ENCODE measurements at places on chromosomes 4 and X. TPM values are rescaled to one million over a fixed set of nuclear protein-coding genes. Genes with fewer than 3 reads are reported as not detected.

- no peak for DNase-seq
Measured at GRCh38 chr4:95537863-95538488, 10.8 kb downstream of the UNC5C start.

DNA sequence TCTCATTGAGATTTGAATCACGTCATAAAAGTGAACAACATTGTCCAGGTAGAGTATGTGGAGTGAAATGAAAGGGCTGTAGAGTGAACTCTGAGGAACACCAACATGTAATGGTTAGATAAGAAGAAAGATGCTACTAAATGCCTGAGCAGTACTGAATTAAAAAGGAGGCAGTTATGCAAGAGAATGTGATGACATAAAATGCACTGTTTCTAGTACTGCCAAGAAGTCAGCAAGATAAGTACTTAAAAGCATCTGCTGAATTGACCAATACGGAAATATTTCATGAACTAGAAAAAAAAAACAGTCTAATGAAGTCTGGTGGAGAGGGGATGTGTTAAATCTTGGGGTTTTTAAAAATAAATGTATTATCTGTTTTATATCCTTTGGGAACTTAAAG lies 583.8 kb upstream of the GALNT7 start:
- DNase-seq, result no peak

- DNase-seq, result no peak
Measured at GRCh38 chrX:150844016-150844415, 54.5 kb downstream of the CD99L2 start.

DNA sequence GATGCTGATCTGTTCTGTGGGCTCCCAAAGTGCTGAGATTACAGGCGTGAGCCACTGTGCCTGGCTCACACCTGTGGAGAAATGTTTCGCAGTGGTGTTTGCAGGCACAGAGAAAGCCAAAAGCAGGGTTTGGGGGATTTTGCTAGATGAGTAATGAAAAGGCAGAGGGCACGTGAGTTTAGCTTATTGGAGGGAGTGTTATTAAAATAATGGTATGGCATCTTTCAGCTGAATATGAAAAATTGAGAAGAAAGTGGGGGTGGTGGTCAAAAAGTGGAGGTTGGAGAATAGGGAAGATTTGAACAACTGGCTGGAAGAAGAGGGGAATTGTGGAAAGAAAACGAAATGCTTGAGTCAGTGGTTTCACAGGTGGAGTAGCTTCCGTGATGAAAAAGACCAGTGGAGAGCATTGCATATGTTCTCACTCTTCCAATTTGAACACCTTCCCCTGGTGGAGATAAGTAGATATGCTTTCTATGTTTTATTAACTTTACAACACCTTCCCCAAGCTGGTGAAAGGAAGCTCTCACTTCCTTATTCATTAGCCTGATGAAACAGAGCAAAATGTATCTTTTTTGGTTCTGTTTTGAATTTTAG lies 1.1 kb upstream of the CHST7 start:
- no peak for DNase-seq

DNA sequence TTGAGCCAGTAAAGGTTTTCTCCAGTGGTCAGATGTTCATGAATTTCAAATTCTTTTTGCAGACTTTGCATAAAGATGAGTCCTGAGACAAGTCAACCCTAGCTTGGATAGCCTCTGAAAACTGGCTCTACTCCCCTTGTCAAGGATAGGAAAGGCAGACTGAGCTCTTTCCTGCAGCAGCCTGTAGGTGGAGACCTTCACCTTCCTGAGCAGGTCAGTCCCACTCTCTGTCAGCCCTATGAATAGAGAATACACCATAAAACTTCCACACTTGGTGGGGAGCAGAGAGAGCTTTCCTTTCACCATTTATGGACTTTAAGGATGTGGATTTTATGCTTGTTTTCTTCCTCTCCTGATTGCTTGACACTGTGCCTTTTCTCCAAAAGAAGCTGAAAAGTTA lies 41.9 kb downstream of the PCDH19 start:
- DNase-seq, result no peak

Gene FRMD7
- total RNA-seq, result 0.41 TPM

- DNase-seq, result no peak
Measured at GRCh38 chrX:1778817-1779216, 164.0 kb downstream of the ASMT start.
